NCI-H2081 (cell line): ENCODE measurements at places on chromosomes 13 and 19.

DNA sequence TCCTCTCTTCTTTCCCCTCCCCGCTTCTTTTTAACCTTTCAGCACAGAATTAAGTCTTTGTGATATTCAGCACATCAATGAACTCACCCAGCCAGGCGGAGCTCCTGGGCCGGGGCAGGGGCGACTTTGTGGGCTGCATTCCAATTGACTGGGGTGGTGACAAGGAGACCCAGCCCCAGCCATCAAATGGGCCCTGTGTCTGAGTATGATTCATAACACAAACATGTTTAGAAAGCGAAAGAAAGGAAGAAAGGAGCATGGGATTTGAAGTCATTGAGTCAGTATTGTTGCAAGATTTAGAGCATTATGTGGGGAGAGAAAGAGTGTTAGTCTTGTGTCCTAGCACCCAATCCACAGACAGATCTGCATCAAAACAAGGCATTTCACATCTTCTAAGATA, 185.3 kb downstream of the LHFPL6 start:
- DNase-seq = no peak

- no peak for DNase-seq
Measured at GRCh38 chr13:87998081-87998480, 326.9 kb downstream of the SLITRK5 start.

- DNase-seq = no peak
Measured at GRCh38 chr13:52599848-52600603, 42.2 kb upstream of the HNRNPA1L2 start.

DNA sequence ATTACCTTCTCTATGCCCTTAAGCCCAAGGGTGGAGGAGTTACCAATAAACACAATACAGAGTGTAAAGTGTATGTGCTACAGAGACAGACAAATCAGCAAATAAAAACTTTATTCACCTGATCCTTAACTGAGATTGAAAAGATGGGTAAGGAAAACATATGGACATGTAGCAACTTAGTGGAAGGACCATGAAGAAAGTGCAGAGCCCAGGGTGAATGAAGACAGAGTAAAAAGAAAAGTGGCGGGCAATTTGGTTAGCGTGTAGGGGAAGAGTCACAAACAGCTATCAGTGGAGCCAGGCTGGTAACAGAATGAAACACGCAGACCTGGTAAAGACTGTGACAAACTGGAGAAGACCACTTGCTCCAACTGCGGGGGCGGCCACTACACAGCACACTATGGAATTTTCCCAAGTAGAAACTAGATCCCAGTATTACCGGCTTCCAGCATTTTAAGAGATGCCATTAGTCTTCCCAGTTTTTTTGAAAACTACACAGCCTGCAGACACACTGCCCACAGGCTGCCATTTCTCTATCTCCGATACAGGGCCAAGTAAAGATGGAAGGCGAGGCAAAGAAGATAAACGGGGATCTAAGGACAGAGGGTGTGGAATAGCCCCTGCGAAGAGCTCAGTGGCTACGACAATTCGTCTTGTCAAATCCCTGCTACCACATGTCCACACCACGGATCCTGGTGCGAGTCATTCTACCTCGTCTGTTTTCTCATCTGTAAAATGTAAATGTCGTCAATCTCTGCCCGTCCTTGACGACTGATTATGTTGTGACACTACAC, 1.2 kb downstream of the UQCRFS1 start:
- peak; percentile 9 for DNase-seq

DNA sequence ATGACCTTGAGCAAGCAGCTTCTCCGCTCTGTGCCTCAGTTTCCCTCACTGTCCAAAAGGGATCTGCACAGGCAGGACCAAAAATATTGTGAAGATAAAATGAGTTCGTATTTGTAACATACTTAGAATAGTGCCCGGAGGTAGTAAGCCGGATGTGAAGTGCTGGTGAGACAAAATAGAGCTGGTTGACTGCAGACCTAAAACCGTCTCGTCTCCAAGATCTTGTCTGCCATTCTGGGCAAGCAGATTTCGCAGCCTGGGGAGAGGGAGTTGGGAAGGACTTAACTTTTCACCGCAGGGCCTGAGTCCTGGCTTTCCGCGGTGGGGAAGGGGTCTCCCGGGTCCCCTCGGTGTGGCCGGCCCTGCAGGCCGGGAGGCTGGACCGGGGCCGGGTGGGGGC, 8.2 kb upstream of the BBC3 start:
- DNase-seq = no peak

DNA sequence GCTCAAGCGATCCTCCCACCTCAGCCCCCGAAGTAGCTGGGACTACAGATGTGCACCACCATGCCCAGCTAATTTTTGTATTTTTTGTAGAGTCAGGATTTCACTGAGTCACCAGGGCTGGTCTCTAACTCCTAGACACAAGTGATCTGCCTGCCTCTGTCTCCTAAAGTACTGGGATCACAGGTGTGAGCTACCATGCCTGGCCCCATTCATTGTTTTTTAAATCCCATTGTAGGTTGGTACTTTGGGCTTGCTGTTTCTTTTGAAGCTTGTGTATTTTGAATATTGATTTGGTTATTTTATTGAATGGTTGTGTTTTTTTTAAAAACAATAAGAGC, 26.7 kb downstream of the ZMYM2 start:
- DNase-seq = no peak

GRCh38 chr19:11578258-11579142, 1.1 kb upstream of the ACP5 start:
- no peak for DNase-seq

- DNase-seq = no peak
Measured at GRCh38 chr13:37443538-37443937, 155.0 kb downstream of the POSTN start.

GRCh38 chr19:29492769-29493168, 33.0 kb upstream of the VSTM2B start:
- no peak for DNase-seq

- no peak for DNase-seq
Measured at GRCh38 chr13:33441015-33441414, 155.5 kb upstream of the STARD13 start.

DNA sequence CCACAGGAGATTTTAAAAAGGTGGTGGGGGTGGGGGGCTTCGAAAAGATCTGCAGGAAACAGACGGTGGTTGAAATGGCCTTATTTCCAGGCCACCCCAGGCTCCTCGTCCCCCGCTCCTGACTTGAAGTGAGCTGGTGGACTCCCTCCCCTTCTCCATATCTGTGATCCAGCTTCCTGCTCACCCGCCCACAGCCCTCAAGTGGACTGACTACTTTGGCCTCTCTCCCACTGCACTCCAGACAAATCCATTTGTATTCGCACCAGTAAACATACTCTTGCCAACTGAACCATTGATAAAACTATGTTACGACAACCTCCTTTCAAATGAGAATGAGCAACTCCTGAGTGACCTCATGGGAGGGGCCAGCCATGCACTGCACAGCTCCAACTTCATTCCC, 259.5 kb downstream of the COL4A1 start:
- DNase-seq = peak; percentile 11

- peak; percentile 43 for DNase-seq
Measured at GRCh38 chr13:113744197-113745000, 14.6 kb upstream of the TMEM255B start.

DNA sequence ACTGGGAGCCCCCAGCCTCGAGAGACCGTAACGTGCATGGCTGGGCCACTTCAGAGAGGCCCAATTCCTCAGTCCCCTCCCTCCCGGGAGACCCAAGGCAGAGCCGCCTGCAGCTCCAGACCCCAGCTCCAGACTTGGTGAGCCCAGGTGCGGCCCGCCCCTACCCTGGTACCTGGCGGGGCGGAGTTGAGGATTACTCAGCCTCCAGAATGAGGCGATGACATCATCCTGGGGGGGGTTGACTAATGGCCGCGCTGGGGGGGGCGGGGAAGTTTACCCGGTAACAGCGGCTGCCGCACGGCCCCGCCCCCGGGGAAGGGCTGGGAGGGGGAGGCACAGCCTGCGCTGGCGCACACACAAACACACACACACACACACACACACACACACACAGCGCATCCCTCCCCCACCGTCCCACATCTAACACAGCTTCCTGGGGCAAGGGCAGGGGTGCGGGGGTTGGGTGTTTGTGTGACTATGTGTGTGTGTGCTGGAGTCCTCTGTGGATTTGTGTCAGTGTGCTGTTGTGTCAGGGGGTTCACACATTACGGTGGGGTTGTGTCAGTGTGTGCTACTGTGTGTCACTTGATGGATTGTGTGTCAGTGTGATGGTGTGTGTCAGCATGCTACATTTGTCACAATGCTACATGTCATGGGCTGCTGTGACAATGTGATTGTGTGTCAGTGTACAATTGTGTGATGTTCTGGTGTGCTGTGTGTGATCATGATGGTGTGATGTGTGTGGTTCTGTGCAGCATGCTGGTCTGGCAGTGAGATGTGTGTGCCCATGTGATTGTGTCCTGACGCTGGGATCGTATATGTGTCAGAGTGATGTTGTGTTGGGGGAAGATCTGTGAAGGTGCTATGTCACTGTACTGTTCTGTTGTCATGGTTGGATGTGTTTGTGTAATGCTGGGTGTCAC, 10.3 kb upstream of the BBC3 start:
- DNase-seq = peak; percentile 83

GRCh38 chr13:101623470-101624209, 171.2 kb downstream of the ITGBL1 start:
- DNase-seq = no peak

DNA sequence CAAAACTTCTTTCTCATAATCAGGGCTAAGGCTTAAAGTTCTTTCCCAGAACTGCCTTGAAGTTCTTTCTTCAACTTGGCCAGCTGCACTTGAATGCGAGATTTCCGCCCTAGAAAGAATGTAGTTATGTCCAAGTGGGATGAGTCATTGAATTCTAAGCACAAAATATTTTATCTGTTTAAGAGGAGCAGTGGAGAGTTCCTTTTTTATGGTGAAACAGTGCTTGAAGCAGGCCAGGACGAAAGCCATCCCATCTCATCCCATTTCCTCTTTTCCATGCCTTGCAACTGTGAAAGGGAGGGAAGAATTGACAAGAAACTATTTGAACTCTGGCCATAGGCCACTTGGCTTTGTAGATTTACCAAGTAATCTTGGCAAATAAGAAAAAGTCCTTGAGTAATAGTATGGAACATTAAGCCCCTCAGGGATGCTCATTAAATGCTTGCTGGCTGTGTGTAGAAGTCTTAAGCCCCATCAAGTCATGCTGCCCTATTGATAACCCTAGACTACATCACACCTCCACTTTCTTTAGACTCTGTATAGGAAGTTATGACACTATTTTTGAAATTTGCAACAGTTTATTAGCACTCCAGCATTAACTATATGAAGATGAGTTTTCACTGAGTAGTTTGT, 174.5 kb downstream of the KCTD12 start:
- no peak for DNase-seq

- DNase-seq = no peak
Measured at GRCh38 chr13:80215368-80215767, 125.6 kb downstream of the SPRY2 start.

- no peak for DNase-seq
Measured at GRCh38 chr19:33124207-33125098, 7.5 kb upstream of the WDR88 start.

GRCh38 chr19:49186108-49186507, 28.5 kb downstream of the TRPM4 start:
- DNase-seq = no peak

DNA sequence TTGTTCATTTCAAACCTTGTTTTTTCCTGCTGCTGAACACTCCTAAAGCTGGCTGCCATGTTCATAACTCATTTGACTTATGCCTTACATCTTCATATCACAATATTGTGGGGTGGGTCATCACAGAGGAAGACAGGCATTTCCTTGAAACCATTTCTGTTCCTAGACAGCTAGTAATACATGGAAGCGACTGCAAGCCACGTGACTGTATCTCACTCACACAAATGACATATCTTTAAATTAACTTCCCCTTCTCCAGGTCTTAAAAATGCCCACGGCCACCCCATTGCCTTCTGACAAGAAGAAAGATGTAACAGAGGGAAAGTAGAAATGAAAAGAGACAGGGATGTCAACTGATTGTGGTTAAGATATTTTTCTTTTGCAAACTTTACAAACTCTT, 236.8 kb downstream of the LMO7 start:
- DNase-seq = no peak

GRCh38 chr19:7685546-7686445, 5.2 kb downstream of the TRAPPC5 start:
- DNase-seq = no peak

DNA sequence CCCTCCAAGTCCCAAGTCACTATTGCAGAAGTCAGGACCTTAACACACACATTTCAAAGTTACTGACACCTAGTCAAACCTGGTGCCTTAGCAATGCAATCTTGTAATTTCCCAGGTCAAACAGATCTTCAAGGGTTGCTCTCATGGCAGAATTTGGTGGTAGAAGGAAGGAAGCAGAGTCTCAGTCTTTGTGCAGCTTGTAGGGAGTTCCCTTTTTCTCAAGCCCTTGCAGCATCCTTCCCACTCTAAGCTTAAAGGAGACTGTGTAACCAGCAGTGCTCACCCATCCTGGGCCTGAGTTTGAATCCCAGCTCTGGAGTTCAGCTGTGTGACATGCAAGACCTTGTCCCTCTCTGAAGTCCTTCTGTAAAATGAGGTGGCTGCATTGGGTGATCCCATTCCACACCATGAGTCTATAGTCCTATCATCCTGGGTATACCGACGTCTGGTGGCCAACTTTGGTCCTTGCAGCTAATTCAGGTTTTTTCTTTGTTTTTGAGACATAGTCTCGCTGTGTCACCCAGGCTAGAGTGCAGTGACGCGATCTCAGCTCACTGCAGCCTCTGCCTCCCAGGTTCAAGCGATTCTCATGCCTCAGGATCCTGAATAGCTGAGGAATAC, 9.8 kb downstream of the SIGLEC10 start:
- DNase-seq = no peak

- no peak for DNase-seq
Measured at GRCh38 chr19:46205183-46205984, 24.2 kb upstream of the IGFL1 start.

GRCh38 chr13:31930901-31931522, 100.6 kb upstream of the FRY start:
- no peak for DNase-seq

- DNase-seq = no peak
Measured at GRCh38 chr13:97001636-97002035, 7.4 kb upstream of the OXGR1 start.

DNA sequence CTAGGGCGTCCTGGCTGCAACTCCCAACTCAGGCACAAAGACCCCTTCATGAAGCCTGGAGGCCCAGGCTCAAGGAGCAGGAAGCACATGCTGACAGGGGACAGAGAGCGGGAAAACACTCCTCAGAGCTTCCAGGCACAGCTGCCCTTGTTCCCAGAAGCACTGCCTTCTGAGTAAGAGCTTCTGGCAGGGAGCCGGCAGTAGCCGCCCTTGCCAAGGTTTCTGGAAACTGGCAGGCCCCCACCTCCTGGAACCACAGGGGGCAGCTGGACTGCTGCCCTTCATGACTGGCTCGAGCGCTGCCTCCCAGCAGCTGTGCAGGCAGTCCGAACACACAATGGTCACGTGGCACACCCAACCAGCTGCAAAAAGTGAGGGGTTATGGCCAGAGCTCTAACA, 33.6 kb upstream of the EPHX3 start:
- peak; percentile 73 for DNase-seq
